Hematopoietic multipotent progenitor cell (in vitro differentiated cells): ENCODE measurements at places on chromosomes 4 and X. TPM values are rescaled to one million over a fixed set of nuclear protein-coding genes. Genes with fewer than 3 reads are reported as not detected.

Gene FATE1
- total RNA-seq: not detected

Gene CTAG2
- total RNA-seq: not detected

Gene SNX12
- 29.6 TPM for total RNA-seq

Gene NAP1L3
- 12.4 TPM for total RNA-seq

Gene CLDN34
- not detected for total RNA-seq

Gene MUC7
- total RNA-seq: not detected

Gene RP2
- total RNA-seq: 12.9 TPM

Gene TMEM150C
- total RNA-seq: 8.6 TPM

Gene L1CAM
- under 0.01 TPM for total RNA-seq

Gene MAGEB2
- not detected for total RNA-seq

Gene MAGEC1
- total RNA-seq: not detected

Gene FBXW7
- total RNA-seq: 15.9 TPM

Gene GRID2
- total RNA-seq: not detected

Gene FAM184B
- total RNA-seq: not detected

Gene DKK2
- under 0.01 TPM for total RNA-seq

Gene THAP6
- total RNA-seq: 7.3 TPM

Gene LRCH2
- 0.54 TPM for total RNA-seq

Gene CNKSR2
- 4.0 TPM for total RNA-seq

Gene POU4F2
- not detected for total RNA-seq

Gene AMOT
- total RNA-seq: 8.3 TPM

Gene CSAG3
- not detected for total RNA-seq

Gene XAGE2
- total RNA-seq: not detected

Gene USP26
- not detected for total RNA-seq

Gene ESX1
- not detected for total RNA-seq

Gene CPE
- total RNA-seq: under 0.01 TPM

Gene ATRX
- total RNA-seq: 132 TPM

Gene DCHS2
- under 0.01 TPM for total RNA-seq

Gene TEX13D
- not detected for total RNA-seq

Gene EFHC2
- 7.3 TPM for total RNA-seq

Gene GABRG1
- total RNA-seq: not detected

Gene CSAG2
- total RNA-seq: not detected

Gene CYBB
- 2.7 TPM for total RNA-seq

Gene RAB40A
- 0.27 TPM for total RNA-seq

Gene C4orf36
- 0.54 TPM for total RNA-seq

Gene CLDN22
- total RNA-seq: not detected

Gene LGI2
- total RNA-seq: not detected

Gene SLITRK4
- total RNA-seq: 1.1 TPM

Gene MAGEB1
- not detected for total RNA-seq

Gene CHST7
- 6.7 TPM for total RNA-seq

Gene SPATA4
- total RNA-seq: not detected

Gene CABS1
- total RNA-seq: not detected

Gene MOSPD2
- total RNA-seq: 9.4 TPM

Gene C1GALT1C1
- total RNA-seq: 7.5 TPM

Gene SORCS2
- total RNA-seq: under 0.01 TPM

Gene XKRX
- under 0.01 TPM for total RNA-seq
